ENCODE measurements at places on chromosomes 12 and 14.

GRCh38 chr12:110046451-110047187, 1.7 kb downstream of the C12orf76 start:
- no peak for DNase-seq

GRCh38 chr14:53325176-53325806, 172.2 kb upstream of the DDHD1 start:
- DNase-seq = no peak

DNA sequence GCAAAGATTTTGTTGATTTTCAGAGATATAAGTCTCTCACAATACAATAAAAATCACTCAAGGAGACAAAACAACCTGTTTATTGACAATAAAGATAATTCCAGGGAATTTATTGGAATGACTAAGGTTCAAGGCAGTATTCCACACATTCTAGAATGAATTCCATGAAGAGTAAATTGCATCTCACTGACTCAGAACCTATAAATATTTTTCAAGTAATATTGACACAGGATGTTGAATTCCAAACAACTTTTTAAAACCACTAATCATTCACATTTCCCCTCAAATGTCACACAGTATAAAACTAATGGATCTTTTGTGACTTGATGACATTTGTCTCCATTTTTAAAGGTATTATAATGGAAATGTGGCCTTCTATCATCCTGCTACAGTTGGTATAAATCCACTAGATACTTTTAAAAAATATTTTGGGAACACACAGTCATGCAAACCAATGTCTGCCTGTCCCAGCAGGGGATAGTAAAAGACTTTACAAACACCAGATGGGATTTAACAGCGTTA, 42.1 kb upstream of the LGR5 start:
- no peak for DNase-seq

DNA sequence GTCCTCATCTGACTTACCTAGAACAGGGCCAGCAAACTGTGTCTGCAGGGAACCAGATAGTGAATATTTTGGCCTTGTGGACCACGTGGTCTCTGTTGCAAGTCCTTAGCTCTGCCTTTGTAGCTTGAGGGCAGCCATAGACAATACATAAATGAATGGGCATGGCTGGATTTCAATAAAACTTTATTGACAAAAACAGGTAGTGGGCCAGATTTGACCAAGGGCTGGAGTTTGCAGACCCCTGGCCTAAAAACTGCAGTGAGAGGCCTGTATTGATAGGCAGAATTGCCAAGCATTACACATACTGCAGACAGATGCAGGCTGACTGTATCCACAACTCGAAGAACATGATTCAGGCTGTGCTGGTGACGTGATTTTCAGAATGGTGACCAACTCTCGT, 25.3 kb downstream of the CCDC63 start:
- DNase-seq = no peak

DNA sequence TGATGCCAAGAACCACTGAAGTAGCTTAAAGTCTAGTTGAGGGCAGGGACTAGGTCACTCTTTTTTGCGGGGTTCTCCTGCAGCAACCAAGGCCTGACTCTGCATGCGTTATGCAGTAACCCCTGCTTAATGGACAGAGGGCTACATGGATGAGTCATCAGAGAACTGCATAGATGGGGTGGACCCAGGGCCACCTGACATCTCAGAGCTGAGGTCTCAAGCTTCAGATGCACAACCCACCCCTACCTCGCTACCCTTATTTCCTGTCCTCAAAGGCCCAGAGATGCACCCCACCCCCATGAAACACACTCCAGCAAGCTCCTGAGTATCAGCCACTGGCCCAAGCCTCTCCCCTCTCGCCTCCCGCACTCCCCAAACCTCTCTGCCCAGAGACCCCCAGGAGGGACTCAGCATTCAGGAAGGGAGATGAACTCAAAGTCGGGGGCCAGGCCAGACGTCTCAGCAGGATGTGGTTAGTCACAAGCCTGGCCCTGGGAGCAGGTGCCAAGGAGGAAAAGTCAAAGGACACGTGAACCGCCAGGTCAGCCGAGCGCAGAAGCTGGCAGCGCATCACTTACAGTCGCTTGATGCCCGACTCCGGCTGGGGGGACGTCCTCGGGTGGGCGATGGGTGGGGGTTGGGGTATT, 25.8 kb downstream of the SNRNP35 start:
- DNase-seq = no peak

DNA sequence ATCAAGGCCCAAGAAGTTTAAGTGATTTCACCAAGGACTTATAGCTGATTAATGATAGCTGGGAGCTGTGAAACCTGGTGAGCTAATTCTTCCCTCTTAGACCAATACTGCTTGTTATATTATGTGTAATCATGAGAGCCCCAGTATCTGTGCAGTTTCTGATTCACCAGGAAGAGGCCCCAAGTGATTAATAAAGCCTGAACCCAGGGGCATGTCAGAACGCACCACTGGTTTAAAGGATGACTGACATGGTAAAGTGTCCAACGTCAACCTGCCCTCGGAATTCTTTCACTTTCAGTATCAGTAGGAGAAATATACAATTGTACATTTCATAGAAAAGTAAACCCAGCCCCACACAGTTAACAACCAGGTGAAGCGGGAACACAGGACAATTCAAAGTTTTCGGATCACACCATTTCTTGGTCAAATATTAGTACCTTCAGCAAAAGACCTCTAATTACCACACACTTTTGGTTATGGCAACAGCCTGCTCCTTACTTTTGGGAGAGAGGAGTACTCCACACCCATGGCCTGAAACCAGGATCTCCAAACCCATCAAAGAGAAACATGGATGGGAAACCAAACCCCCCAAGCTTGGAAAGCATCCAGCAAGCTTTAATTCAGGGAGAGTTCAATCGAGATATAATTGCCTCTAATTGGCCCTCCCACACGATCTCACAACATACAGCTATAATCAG, 28.5 kb downstream of the TMCC3 start:
- no peak for DNase-seq

DNA sequence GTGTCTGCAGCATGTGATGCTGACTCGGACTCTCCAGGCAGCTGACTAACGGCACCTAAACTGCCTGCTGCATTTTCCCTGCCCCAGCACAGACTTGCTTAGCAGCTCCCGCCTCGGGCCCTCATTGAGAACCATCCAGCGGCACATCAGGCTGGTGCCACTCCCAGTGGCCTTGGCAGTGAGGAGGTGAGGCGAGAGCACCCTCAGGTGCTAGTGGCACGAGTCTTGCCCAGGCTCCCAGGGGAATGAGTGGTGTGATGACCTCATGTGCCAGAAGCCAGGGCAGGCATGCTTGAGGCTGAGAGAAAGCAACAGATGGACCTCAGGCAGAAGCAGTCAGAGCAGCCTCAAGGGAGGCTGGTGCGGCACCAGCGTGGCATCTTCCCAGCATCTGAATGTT, 60.2 kb downstream of the PRKCH start:
- DNase-seq = no peak

DNA sequence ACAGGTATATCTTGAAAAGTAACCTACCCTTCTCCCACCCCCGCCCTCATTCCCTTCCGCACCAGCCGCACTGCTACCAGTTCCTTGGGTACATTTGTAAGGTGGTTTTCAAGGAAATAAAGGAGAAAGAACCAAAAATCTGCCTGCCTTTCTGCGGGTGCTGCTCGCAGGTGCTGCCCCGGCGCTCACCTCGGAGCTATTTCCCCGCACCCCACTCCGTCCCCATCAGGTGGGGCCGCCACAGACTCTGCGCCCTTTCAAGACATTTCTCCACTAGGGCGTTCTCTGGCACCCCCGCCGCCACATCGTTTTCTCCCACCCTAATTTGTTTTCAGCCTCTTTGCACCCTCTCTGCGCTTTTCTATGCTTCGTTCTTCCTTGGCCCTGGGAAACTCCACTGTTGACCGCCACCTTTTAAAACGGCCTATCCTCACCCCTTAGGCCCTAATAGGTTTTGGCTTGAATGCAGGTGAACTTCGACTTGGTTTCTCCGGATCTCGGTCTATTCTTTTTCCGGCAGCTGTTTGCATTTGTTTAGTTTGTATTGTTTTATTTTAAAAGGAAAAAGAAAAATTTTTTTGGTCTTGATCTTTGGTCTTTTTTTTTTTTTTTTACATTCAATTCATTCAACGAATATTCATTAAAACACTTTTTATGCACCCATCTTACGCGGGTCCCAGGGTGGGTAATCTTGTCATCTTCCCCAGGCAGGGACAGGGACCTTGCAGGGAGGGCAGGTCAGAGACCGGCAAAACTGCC, 3.0 kb downstream of the VSX2 start:
- no peak for DNase-seq

GRCh38 chr12:34218193-34219045, 196.1 kb downstream of the ALG10 start:
- peak; percentile 34 for DNase-seq

DNA sequence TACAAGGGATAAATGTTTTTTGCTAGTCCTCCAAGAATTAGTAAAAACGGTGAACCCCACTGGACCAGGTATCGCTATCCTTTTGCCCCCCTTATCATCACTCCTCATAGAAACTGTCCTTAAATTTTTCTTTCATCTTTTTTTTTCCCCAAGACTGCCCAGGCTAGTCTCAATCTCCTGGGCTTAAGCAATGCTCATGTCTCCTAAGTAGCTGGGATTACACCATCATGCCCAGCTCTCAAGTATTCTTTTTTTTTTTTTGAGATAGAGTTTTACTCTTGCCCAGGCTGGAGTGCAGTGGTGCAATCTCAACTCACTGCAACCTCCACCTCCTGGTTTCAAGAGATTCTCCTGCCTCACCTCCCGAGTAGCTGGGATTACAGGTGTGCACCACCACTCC, 9.7 kb downstream of the IRF2BPL start:
- no peak for DNase-seq

GRCh38 chr12:124392667-124393413, 97.9 kb downstream of the RFLNA start:
- peak; percentile 77 for DNase-seq

DNA sequence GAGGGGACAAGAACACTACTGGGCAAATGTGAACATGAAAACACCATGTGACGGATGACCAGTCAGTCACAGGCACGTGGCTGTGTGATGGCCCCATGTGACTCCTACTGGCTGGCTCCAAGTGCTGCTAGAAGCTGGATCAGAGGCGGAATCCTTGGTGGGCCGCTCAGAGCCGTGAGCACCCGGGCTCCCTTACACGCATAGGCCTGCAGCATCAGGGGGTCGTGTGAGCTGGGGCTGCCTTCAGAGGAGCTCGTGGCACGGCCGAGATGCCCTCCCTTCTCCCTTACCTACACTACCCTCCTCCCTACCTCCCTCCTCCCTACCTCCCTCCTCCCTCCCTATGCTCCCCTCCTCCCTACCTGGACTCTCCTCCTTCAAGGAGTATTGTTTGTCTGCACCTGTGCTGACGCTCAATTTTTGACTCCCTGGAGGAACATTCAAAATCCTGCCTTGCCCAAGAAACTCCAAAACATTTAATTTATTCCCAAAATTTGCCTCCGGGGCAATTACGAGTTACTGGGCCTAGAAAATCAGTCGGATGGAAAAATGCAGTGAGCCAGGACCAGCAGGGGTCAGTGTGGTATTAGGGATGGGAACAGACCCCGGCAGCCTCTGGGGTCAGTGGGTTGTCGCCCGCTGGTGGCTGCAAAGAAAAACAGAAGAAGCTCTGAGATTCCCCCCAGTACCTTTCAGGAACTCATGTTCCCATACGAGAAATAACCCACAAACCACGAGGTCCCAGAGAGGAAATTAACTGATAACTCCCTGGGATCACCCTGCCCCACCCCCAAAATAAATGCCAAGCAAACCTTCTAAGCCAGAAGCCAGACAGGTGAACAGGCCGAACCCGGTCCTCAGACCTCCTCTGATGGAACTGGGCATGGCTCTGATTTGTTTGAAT, 61.3 kb downstream of the C14orf132 start:
- peak; percentile 79 for DNase-seq

DNA sequence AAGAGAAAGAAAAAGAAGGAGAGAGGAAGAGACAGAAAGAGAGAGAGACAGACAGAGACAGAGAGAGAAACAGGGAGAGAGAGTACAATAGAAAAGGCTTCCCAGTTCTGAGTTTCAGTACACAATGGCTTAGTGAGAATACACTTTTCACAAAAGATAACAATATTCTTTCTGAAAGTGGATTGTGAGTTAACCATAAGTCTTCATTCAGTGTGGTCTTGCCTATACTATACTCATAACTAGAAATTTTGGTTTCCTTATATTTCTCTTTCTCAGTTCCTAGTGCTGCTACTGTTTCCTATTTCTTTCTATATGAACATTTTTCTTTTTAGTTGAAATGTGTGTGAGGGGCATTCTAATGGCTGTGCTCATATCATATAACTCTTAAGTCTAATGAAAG, 9.3 kb downstream of the CD163L1 start:
- DNase-seq = no peak

GRCh38 chr12:64663015-64663414, 52.7 kb downstream of the RASSF3 start:
- no peak for DNase-seq

- no peak for DNase-seq
These were observed 148.3 kb downstream of the PTCSC3 start for GRCh38 chr14:36028218-36028617.

- no peak for DNase-seq
These were observed 82.1 kb upstream of the FSCB start for GRCh38 chr14:44589180-44589579.

DNA sequence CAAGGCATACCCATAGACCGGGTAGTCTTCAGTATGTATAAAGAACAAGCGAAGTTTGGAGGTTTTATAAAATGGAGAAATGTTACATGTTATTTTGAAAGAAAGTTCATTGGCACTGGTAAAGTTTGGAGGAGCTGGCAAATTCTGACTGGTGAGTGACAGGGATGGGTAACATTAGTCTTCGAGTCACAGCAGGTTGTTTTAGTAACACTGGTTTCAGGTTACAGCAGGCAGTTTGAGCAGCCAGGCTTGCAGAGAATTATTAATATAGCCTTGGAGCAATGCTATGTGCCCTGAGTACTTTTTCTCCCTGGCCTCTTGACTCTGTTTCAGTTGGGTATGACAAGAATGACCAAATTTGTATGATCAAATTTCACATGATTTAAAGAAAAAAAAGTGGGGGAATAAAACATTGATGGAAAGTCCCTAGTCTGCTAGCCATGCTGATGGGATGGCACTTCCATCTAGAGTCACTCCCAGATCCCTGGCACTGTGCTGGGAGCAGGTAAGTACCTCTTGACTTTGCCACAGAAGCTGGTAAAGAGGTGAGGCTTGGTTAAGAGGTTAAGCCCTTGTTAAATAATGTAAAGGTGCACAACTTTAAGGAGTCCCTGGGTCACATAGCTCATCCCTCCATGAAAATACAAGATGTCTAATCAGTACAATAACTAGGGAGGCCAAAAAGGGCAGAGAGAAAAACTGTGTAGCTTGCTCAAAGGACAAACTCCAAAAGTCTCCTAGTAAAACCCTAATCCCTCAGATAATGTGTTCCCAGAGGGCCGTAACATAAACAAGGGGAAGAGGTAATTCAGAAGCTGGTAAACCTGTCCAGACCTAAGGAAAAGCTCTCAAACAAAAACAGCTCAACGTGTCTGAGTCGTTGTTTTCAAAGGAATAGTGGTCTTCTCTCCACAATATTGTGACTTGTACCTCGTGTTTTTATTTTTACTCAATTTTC, 12.7 kb upstream of the SVOP start:
- no peak for DNase-seq

DNA sequence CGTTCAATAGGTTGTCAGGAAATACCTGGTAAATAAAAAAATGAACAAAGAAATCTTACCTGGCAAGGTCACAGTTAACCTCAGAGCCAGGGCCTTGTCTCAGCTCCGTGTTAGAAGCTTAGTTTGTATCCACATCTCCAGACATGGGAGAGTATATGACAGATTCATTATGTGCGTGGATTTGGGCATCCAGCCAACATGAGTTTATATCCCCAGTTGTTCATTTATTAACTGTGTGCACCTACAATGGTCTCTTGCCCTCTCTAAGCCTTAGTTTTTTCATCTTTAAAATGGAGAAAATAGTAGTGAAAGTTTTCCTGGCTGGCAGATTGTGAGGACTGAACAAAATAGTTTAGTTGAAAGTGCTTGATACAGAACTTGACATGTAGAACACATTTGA, 437.8 kb downstream of the NPAS3 start:
- DNase-seq = no peak

Measured in tibial nerve (tissue), 4 donors.